Breast epithelium (tissue), 4 donors: ENCODE measurements at places on chromosomes 11 and 22. TPM values are rescaled to one million over a fixed set of nuclear protein-coding genes. Genes with fewer than 3 reads are reported as not detected.

The KAT5 gene
- 66.7 TPM for total RNA-seq

The FOLR1 gene
- 45.2 TPM for total RNA-seq

DNA sequence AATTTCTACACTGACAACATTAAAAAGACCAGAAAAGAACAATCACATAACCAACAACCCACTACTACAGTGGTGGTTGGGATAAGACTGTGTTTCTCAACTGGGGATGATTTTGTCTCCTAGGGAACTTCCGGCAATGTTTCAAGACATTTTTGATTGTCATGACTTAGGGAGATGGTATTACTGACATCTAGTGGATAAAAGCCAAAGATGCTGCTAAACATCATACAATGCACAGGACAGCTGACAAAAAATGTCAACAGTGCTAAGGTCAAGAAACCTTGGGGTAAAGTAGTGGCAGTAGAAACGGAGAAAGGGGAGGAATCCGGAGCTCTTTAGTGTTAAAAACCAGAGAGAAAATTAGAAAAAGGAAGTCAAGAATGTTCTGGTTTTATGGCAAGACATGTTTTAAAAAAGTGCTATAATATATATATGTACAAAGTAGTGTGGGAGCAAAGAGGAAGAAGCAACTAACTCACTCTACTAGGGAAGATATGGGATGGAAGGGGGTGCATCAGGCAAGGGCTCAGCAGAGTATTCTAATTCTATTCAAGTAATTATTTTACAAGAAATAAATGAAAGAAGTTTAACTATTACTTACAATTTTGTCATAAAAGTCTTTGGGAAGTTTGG is 37.2 kb downstream of the CKAP5 start:
- H3K4me1 ChIP-seq: no peaks in the 10 kb centered on the region
- no peak overlapping the region for H3K4me3 ChIP-seq
- H3K36me3 ChIP-seq: peaks cover 3% of the 10 kb centered on the region
- H3K27me3 ChIP-seq: no peaks in the 10 kb centered on the region
- DNase-seq: no peak

- peak; percentile 9 for DNase-seq
- no peaks in the 10 kb centered on the region for H3K27me3 ChIP-seq
- no peak overlapping the region for H3K4me3 ChIP-seq
- H3K36me3 ChIP-seq: no peaks in the 10 kb centered on the region
- H3K27ac ChIP-seq: no peak overlapping the region
- no peaks in the 10 kb centered on the region for H3K4me1 ChIP-seq
Observed at GRCh38 chr11:119486691-119487259, 63.8 kb upstream of the THY1 start.

DNA sequence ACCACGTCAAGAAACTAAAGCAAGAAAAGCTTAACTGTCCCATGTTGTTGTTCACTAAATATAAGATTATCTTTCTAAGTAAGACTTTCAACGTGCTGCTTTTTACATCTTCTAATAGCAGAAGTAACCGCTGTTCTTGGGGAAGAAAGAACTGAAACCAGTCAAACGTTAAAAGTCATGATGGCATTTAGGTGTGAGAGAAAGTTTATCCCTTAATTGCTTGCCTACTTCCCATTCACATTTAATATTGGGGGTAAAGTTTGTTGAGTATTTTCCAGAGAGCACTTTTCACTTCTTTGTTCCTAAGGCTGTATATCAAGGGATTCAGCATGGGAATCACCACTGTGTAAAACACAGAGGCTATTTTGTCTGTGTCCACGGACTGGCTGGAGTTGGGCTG is 970 bp downstream of the OR5B21 start:
- H3K27me3 ChIP-seq: no peaks in the 10 kb centered on the region
- H3K4me3 ChIP-seq: no peak overlapping the region
- no peaks in the 10 kb centered on the region for H3K4me1 ChIP-seq
- DNase-seq: no peak
